Stromal cell of bone marrow (primary cell): ENCODE measurements at places on chromosomes 1 and 21.
A peak's percentile ranks its signal among the peaks of the same experiment; 100 is the strongest.

DNA sequence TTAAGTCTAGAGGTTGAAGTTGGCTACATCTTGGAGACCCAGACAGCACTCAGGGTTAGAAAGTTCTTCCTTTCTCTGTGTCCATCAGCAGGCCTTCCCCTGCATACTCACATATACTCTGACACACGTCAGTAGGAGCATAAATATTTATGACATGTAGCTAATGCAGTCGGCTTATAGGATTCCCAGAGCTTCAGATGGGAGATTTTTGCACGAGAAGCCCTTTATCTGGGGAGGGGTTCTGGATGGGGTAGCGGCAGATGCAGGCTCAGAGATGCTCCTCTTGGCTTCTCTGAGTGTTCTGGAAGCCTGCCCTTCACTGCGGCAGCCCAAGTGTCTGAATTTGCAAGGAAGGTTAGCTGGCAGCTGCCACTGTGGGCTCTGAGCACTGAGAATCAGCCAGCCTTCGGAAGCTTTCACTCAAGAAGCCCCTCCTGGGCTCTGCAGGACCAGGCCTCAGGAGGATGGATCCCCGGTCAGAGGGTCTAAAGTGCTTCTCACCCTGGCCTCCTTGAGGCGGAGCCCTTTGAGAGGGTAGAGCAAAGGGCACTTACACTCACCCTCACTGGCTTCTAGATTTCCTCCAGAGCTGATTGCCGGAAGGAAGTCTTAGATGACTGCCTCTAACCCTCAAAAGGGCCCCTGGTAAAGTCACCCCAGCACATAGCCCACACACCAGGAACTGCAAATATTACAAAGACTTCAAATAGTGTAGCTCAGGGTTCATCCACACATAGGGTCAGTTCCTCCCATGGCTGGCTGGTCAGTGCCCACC, 68.1 kb upstream of the NFASC start:
- DNase-seq, result no peak

DNA sequence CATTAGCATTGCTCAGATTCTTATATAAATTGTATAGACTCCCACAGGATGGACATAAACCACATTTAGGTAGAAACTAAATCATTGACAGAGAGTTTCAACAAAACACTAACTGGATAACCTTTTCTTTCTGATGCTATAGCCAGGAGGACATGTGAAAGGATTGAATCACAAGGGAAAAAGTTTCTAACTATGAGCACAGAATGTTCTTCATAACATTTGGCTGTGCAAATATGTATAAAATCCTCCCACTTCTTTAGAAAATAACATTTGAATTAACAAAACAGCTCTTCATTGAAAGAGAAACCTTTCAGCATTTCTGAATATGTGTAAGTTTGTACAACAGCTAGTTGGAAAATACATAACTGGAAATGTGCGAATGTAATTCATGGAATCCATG, 167.3 kb downstream of the TBX15 start:
- DNase-seq, result no peak

- DNase-seq, result no peak
Measured at GRCh38 chr1:39609618-39610331, 29.7 kb downstream of the HEYL start.

DNA sequence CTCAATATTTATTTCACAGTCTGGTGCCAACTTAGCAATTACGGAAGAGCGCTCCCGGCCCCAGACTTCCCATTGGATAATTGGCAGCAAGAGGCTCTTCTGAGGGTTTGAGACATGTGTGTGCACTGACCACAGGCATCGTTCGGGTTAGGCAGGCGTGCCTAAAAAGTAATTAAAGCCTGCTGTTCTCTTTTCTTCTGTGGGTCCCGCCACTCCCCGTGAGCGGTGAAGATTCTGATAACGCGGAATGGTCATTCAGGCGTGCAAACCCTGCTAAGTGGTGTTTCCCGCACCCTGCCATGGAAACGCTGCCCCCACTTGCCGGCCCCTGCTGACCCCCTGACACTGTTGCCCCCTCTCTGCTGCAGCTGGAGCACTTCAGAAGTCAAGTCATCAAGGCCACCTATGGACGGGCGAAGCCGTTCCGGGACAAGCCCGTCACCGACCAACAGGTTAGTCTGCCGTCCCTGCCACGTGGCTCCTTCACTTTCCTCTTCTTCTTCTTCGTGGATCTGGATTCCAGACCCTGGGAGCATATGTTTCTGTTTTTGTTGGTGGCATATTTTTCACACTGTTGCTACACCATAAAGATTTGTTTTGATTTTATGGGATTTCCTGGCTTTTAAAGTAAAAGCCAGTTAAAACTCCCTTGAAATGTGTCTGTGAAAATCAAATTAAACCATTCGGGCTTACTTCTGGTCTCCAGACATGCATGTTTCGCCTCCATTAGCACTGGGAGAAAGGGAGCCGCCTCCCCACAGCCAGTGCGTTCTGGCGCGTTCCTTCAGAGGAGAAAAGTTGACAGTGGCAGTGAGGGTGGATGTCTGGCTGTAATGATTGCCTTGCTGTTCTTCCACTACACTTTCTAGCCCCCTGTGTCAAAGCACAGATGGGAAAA, 79.9 kb downstream of the FHAD1 start:
- DNase-seq, result peak; percentile 60

GRCh38 chr1:235416662-235417049, 49.4 kb downstream of the TBCE start:
- DNase-seq, result no peak

- peak; percentile 94 for DNase-seq
Measured at GRCh38 chr1:115189814-115190539, 100.7 kb upstream of the TSPAN2 start.

DNA sequence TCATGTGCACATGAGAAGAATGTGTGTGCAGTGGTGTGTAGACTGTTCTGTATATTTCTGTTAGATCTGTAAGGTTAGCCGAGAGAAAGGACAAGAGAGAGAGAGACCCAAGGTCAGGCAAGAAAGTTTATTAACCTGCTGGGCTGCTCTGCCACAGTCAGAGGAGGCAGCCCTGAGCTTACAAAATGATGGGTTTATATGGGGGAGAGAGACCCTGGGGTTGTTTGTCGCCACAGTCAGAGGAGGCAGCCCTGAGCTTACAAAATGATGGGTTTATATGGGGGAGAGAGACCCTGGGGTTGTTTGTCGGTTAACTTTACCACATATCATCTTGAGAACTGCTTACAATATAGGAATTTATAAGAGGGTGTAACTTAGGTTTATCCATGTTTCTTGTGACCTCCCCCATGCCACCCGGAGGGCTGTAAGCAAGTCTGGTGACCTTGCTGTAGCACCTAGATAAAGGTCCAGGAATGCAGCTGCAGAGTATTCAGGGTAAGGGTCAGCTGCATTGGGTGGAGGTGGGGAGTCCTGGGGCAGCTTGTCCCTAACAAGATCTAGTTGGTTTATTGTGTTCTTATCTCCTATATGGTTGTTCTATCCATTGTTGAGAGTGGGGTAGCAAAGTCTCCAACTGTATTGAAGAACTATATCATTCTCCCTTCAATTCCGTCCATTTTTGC, 9.3 kb upstream of the ZBTB40 start:
- no peak for DNase-seq

GRCh38 chr1:213979751-213980586, 7.8 kb upstream of the PROX1 start:
- no peak for DNase-seq

- no peak for DNase-seq
Measured at GRCh38 chr1:182630586-182630985, 26.4 kb upstream of the RGS16 start.

- DNase-seq, result no peak
Measured at GRCh38 chr1:100791586-100791985, 72.0 kb downstream of the VCAM1 start.
